ENCODE measurements at places on chromosomes 6 and 20.

DNA sequence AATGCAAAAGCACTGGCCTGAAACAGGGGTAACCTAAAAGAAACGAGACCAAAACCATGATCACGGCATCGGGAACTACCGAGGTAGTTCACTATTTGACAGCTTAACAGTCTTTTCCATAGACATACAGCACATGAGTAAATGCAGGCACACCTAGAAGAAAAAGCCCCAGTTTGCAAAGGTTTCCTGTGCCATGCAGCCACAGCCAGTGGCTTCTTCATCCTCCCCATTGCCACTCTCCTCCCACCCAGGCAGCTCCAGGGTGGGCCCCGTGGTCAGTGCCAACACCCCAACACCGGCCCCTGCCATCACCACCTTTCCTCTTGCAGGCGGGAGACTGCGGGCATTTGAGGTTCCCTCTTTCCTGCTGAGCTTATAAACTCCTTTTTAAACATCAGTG lies 115.4 kb downstream of the SLC23A2 start:
- DNase-seq = no peak
- no peaks in the 10 kb centered on the region for H3K27me3 ChIP-seq
- no peak overlapping the region for H3K27ac ChIP-seq
- no peak overlapping the region for H3K4me3 ChIP-seq
- peaks cover 4% of the 10 kb centered on the region for H3K4me1 ChIP-seq

DNA sequence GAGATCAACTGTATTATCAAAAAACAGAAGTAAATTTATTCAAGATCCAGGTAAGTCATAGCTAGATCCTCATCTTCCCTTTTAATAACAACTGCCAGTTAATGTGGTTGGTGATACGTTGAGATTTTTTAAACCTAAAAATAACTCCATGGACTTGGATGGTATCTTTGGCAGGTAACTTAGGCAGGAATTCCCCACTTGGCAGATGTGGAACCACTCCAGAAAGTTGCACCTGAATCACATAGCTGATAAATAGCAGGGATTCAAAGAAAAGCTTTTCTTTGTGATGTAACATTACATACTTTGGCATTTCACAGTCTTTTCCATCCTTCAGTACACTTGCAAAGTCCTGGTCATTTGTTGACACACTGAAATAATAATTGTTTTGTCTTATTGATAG lies 62.6 kb downstream of the PRPH2 start:
- H3K4me3 ChIP-seq = no peak overlapping the region
- H3K36me3 ChIP-seq = peaks cover 8% of the 10 kb centered on the region
- H3K27me3 ChIP-seq = no peaks in the 10 kb centered on the region
- H3K4me1 ChIP-seq = no peaks in the 10 kb centered on the region

GRCh38 chr6:137892271-137892708 lies 25.2 kb downstream of the TNFAIP3 start:
- H3K36me3 ChIP-seq = no peaks in the 10 kb centered on the region
- H3K27me3 ChIP-seq = peaks cover 1% of the 10 kb centered on the region
- DNase-seq = no peak
- no peaks in the 10 kb centered on the region for H3K4me1 ChIP-seq

DNA sequence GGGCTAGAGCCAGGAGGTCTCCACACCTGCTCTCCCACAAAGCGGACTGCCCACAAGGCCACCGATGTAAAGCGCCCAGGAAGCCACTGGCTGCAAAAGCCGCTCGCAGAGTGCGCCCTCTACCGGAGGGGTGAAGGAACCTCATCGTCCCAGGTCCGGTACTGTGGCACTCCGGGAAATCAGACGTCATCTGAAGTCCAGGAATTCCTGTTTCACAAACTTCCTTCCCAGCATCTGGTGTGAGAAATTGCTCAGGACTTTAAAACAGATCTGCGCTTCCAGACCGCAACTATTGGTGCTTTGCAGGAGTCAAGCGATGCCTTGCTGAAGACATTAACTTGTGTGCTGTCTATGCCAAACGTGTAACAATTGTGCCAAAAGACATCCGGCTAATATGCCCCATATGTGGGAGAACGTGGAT lies 115.1 kb upstream of the ARID1B start:
- no peaks in the 10 kb centered on the region for H3K27me3 ChIP-seq
- H3K36me3 ChIP-seq = no peaks in the 10 kb centered on the region
- no peak for DNase-seq
- no peak overlapping the region for H3K4me3 ChIP-seq

- H3K27ac ChIP-seq = no peak overlapping the region
- H3K27me3 ChIP-seq = no peaks in the 10 kb centered on the region
- no peak for DNase-seq
- no peaks in the 10 kb centered on the region for H3K36me3 ChIP-seq
- H3K4me3 ChIP-seq = no peak overlapping the region
These were observed 352.6 kb downstream of the RIMS1 start for GRCh38 chr6:72238900-72239299.
